Activated CD4-positive, alpha-beta T cell treated with anti-CD3 and anti-CD28 coated beads for 4 hours (primary cell): ENCODE measurements at places on chromosomes 13 and 19.
A peak's percentile ranks its signal among the peaks of the same experiment; 100 is the strongest.

GRCh38 chr13:75258159-75258782 lies 223.7 kb downstream of the TBC1D4 start:
- DNase-seq, result no peak

DNA sequence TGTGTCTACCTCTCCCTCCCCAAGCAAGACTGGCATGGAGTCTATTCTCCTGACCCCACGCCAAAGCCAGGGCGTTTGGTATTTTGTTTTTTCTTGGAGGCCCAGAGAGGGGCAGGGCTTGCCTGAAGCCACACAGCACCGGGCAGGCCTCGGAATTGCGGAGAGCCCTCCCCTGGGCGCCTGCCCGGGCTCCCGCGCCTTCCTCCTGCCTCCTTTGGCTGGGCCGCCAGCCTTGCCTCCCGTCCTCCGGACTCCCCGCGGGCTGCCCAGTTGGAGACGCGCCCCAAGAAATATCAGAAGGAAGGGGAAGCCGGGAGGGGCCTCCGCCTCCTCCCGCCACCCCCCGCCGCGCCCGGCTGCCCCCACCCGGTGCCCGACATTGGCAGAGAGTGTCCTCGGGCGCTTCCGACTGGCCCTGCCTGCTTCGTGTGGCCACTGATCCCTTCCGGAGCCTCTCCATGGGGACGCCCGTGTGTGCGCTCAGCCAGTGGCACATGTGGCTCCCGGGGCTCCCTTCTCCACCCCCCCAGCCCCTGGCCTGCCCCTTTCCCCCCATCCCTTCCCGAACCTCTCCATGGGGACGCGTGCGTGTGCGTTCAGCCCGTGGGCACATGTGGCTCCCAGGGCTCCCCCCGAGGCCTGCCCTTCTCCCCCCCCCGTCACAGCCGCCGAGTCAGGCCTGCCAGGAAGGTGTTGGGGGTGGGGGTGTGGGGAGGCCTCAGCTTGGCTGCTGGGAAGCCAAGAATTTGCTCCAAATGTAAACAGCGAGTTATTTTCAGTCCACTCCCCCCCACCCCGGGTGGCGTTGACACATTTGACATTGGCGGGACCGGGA lies 37.3 kb downstream of the NFIC start:
- no peak for DNase-seq

- DNase-seq, result no peak
Measured at GRCh38 chr19:15841875-15842569, 26.6 kb upstream of the OR10H1 start.

GRCh38 chr13:80399340-80400163 lies 58.6 kb upstream of the SPRY2 start:
- no peak for DNase-seq

DNA sequence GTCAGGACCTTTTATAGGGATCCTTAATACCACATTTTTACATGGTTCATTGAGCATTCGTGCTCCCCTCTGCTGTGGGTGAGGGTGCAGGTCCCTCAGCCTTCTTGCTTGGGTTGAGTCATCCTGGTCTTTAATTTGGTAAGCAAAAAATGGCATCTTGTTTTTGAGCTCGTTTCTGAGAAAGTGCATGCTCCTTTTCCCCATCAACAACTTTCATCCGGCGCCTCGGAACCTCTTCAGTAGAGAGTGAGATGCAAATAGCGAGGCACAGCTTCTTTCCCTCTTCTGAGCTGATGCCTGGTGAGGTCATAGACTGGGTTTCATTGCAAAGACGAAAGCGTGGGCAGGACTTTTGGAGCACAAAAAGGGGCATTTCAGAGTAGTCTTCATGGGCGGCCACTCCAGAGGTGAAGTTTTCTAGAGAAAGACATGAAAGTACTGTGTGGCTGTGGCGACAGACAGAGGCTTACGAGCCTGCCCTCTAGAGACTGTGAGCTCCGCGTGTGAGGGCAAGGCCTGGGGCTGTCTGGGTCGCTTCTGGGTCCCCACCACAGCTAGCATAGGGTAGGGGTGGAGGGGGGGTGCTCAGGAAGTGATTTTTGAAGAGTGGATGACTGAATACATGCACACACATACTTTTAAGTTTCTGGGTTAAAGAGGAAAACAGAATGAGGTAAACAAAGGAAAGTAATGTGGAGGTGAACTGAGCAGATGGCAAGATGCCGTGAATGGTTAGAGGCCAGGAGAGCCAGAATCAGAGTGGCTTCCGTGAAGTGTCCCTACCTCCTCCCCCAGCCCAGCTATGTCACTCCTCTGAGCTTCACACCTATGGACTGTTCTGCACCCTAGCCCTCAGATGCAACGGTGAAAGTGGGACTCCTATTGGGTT lies 44.3 kb downstream of the BBC3 start:
- peak; percentile 87 for DNase-seq

GRCh38 chr13:44605275-44605674 lies 29.1 kb upstream of the TSC22D1 start:
- no peak for DNase-seq

- no peak for DNase-seq
Measured at GRCh38 chr13:59743195-59743594, 420.5 kb downstream of the DIAPH3 start.

DNA sequence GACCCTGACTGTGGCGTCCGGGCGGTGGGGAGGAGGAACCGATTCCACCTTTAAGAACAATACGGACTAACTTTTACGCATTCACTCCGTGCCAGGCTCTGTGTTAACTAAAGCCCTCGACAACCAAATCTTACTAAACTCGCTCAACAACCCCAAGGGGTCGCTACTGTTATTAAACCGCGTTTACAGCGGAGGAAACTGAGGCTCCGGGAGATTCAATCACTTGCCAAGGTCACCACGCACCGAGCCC lies 1.2 kb downstream of the SAMD1 start:
- DNase-seq, result peak; percentile 30

- no peak for DNase-seq
Measured at GRCh38 chr19:31185261-31185660, 164.0 kb downstream of the TSHZ3 start.

DNA sequence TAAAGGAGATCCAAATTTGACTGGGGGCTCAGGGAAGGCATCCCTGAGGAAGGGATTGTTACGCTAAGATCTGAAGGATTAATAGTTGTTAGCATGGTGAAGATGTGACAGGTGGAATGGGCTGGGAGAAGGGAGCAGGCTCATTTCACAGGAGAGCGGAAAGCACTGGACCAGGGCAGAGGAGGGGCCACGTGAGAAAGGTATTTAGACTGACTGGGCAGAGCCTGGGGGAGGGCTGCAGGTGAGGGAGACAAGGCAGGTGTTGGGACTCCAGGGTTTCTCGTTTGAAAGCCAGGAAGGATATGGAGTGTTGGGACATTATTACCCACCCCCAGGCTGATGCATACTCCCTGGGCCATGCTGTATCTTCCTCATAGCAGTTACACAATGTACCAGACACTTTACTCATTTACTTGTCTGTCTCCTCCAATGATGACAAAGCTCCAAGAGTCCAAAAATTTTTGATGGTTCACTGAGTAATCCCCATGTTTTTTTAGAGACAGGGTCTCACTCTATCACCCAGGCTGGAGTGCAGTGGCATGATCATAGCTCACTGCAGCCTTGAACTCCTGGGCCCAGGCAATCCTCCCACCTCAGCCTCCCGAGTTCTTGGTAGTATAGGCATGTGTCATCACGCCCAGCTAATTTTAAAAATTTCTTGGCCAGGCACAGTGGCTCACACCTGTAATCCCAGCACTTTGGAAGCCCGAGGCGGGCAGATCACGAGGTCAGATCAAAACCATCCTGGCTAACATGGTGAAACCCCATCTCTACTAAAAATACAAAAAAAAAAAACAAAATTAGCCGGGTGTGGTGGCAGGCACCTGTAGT lies 2.3 kb downstream of the TRAPPC6A start:
- DNase-seq, result no peak

GRCh38 chr13:33904431-33904830 lies 86.5 kb downstream of the RFC3 start:
- DNase-seq, result no peak

DNA sequence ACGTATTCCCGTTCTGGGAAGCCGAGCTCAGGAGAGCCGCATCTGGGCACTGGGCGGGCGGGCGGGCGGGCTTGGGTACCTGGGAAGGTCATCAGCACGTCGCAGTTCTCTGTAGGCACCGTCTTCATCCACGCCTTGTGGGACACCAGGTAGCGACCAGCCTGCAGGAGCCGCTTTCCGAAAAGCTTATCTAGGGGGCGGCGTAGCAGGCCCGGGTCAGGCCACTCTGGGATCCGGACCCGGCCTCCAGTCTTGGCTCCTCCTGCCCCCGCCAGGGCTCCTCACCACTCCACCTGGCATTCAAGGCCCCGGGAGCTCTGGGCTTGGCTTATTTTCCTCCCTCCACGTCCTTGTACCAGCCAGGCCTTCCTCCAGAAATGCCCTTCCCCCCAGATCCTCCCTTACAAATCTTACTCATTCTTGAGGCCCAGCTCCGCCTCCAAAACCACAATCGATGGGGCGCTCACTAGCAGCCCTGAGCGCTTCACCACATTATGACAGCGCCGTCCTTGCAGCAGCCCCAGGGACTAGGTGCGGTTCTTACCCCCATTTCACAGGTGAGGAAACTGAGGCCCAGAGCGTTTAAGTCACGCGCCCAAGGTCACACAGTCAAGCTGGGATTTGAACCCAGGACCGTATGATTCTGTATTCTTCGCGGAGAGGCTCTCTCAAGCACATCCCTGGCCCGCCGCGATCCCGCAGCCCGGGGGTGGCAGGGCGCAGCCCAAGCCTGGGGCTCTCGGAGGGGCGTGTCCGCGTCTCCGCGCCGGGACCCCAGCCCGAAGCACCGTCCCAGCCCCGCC lies 843 bp downstream of the ANO8 start:
- peak; percentile 78 for DNase-seq

DNA sequence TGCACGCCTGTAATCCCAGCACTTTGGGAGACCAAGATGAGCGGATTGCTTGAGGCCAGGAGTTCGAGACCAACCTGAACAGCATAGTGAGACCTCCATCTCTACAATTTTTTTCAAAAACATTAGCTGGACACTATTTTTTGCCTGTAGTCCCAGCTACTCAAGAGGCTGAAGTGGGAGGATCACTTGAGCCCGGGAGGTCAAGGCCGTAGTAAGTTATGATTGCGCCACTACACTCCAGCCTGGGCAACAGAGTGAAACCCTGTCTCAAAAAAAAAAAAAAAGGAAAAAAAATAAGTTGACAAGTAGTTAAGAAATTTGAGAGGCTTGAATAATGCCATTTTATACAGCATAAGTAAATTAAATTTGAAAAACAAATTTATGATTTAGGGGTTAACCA lies 330.6 kb downstream of the MYO16 start:
- DNase-seq, result no peak

DNA sequence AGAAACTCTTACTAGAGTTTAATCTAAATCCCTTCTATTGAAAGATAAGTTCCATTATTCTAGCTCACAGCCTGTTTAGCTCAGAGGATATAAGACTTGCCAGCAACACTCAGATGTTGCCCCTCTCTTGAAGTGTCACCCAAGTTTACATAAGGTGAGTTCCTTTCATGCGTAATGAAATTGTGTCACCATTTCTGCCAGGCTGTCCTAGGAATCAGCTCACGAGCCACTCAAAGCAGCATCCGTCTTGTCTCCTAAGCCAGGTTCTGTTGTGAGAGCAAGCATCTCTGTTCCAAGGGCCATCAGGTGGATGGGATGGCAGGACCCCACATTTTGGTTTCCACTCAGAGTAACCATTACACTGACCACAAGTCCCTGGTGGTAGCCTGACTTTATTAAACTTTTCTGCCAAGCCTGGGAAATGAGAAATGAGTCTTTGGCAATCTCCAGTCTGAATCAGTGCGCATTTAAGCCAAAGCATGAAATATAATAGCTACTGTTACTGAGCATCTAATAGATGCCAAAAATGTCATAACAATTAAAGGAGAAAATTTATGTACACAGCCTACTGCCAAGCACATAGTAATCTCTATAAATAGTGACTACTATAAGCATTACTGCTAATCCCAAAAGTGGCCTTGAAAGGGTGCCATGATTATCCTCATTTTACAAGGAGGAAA lies 179.6 kb upstream of the MIR17HG start:
- DNase-seq, result no peak

DNA sequence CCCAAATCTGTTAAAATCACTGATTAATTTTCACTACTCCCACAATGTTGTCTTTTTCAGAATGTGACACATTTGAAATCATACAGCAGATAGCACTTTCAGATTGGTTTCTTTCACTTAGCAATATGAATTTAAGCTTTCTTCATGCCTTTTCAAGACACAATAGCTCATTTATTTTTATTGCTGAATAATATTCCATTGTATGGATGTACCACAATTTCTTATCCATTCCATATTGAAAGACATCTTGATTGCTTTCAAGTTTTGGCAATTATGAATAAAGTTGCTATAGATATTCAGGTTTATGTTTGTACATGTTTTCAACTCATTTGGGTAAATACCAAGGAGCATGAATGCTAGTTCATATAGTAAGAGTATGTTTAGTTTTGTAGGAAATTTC lies 2635.6 kb upstream of the PCDH20 start:
- no peak for DNase-seq

- DNase-seq, result no peak
Measured at GRCh38 chr13:24648983-24649687, 31.1 kb upstream of the ATP12A start.

GRCh38 chr13:47256618-47257017 lies 359.8 kb upstream of the HTR2A start:
- DNase-seq, result no peak

DNA sequence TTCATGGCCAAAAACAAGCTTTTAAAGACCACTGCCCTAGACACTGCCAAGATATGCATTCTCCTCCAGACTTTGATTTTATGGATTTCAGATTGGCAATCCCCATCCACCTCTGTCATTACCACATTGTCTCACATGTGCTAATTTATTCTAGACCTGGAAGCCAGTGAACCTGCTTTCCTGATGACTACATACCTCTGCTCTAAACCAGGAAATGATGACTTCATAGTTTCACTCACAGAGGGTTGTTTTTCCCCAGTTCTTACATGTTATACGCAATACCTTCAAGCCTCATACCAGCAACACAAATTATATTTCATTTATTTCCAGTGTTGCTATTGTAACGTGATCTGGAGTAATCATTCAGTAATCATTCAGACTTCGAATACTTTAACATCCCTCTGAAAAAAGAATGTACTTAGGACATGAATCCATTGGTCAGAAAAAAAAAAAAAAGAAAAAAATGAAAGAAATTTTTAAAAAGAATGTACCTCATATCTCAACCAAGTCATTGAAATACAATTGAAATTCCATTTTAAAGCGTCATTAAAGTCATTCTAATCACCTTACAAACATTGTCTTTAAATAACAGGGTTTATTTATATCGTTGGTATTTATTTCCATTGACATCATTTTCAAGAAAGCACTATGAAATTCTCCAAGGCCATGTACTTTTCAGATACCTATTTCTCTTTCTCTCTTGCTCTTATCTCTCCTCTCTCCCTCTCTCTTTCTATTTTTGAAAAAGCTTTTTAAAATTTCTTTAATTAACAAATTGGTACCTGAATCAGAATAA lies 33.4 kb upstream of the KLF5 start:
- no peak for DNase-seq

- no peak for DNase-seq
Measured at GRCh38 chr13:24491845-24492244, 20.7 kb downstream of the PARP4 start.

GRCh38 chr13:31394506-31394905 lies 194.7 kb downstream of the B3GLCT start:
- DNase-seq, result no peak
